Memory B cell (primary cell): ENCODE measurements at places on chromosomes 11 and 22.
A peak's percentile ranks its signal among the peaks of the same experiment; 100 is the strongest.

- no peak overlapping the region for H3K27ac ChIP-seq
- DNase-seq, result no peak
- H3K36me3 ChIP-seq, result peaks cover 19% of the 10 kb centered on the region
- H3K27me3 ChIP-seq, result no peaks in the 10 kb centered on the region
These were observed 11.1 kb upstream of the PHLDA2 start for GRCh38 chr11:2940147-2940920.

DNA sequence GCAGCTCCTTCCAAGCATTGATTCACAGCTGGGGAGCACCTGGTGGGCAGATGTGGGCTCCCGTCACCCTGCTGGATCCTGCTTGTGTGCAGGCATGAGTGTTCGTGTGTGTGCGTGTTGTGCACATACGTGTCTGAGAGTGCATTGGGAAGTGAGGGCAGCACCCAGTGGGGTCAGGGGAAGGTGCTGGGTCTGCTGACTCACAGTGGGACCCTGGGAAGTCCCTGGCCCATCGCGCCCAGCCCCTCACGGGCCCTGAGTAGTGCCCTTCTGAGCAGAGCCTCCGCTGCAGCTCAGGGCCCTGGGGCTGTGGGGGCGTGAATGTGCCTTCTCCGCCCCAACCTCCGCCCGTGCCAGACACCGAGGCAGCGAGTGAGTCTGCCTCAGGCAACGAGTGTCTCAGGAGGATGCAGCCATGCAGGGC lies 36.8 kb downstream of the WNT11 start:
- H3K27ac ChIP-seq, result no peak overlapping the region
- no peaks in the 10 kb centered on the region for H3K36me3 ChIP-seq
- no peak overlapping the region for H3K4me3 ChIP-seq
- peaks cover 19% of the 10 kb centered on the region for H3K27me3 ChIP-seq
- no peak for DNase-seq

GRCh38 chr11:4006946-4007680 lies 87.5 kb upstream of the RRM1 start:
- peak overlapping the region; percentile 60 for H3K27ac ChIP-seq
- no peaks in the 10 kb centered on the region for H3K27me3 ChIP-seq
- H3K4me1 ChIP-seq, result peaks cover 22% of the 10 kb centered on the region
- no peak overlapping the region for H3K4me3 ChIP-seq
- peaks cover 7% of the 10 kb centered on the region for H3K36me3 ChIP-seq

- H3K27me3 ChIP-seq, result peaks cover 6% of the 10 kb centered on the region
- no peak overlapping the region for H3K27ac ChIP-seq
- no peak overlapping the region for H3K4me3 ChIP-seq
These were observed 17.5 kb downstream of the FGF3 start for GRCh38 chr11:69801513-69802335.

DNA sequence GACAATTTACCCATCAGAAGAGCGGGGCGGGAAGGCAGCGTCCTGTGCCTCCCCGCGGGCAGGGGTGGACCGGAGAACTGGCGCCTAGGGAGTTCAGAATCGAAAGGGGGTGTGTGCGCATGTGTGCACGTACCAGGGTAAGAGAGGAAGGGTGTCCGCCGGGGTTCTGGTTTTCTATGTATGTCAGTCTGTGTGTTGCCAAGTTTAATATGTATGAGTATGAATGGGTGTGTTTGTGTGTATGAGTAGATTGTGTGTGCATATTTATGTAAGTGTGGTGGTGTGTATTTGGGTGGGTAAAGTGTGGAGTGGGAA lies 2.0 kb downstream of the KCNC1 start:
- no peaks in the 10 kb centered on the region for H3K36me3 ChIP-seq
- no peak for DNase-seq
- H3K27ac ChIP-seq, result no peak overlapping the region
- peaks cover 22% of the 10 kb centered on the region for H3K27me3 ChIP-seq
- no peak overlapping the region for H3K4me3 ChIP-seq
